ENCODE measurements at places on chromosomes 3 and 15.

DNA sequence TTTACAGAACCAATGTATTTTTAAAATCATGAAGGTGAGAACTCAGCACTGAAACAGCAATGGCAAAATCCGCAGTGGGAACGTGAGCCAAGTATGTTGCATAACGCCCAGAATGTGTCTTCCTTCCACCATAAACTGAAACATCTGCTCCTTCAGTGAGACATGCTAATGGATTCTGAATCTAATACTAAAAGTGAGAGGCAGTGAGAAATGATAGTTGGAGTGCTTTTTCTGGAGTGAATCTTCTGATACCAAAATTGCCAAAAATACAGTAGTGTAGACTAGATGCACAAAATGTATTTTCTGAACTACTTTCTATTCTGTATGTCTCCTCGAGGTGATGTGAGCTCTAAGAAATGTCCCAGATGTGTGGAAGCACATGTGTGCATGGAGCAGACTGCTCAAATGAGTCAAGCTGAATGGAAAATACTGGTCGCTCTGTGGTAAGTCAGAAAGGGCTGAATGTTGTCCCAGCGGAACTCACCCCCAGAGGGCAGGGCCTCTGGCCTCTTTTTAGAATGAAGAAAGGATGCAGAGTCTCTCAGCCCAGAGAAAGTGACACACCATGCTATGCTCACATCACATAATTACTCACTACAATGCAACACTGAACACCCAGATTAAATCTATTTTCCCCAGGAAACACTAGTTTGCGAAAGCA is 73.0 kb downstream of the ATP10A start:
- no peak for DNase-seq

DNA sequence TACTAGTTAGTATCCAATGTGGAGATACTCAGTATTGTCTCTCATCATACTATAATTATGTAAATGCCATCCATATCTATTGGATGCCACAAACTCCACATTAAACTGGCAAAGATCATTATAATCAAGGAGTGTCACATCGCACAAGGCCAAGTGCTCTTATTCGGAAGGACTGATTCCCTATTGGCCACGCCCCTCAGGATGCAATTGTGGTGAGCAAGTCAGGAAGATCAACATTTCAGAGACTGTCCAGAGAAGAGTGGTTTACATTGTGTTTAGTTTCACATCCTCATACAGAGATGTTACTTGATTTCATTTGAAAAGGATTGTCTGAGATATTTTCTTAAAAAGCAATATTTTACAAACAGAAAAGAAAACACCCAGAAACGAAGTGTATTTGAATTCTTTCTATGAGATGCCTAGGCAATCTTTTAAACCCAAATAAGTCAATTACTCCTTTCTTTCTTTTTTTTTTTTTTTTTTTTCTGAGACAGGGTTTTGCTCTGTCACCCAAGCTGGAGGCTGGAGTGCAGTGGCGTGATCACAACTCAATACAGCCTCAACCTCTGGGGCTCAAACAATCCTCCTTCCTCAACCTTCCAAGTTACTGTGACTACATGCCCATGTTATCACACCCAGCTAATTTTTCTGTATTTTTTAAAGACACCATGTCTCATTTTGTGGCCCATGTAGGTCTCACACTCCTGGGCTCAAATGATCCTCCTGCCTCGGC is 369.1 kb downstream of the RBMS3 start:
- no peak for DNase-seq

DNA sequence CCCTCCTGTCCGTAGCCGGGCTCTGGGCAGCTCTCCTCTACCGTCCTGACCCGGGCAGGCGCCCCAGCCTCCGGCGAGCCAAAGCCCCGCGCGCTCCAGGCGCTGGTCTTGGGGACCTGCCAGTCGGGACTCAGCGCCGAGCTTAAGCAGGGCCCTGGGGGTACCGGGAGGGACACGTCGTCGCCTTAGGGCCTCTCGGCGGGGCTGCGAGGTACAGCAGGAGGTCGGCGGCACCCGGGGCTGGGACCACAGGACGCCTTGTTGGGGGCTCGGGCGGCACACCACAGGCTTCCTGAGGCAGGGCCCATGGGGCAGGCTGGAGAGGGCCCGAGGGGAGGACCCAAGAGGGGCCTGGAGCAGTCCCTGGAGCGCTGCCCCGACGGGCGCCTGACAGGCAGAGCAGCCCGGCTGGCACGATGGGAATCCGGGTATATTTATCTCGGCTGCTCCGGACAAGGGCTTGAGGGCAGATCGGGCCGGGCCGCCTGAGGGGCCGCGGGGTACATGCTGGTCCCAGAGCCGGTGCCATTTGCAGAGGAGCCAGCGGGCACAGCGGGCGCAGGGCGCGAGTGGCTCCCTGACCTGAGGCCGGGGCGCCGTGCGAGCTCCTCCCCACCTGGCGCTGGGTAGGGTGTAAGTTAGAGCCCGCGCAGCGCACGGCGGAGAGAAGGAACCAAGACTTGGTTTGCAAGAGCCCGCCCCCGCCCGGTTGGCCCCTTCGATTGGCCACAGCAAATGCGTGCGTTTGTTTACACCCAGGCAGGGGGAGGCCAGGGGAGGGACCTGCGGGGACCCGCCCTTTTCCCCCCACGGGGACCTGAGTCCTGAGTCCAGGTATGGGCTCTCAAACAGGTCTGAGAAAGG is 574 bp downstream of the SLC38A3 start:
- DNase-seq, result no peak

- no peak for DNase-seq
These were observed 37.9 kb downstream of the FNDC3B start for GRCh38 chr3:172077197-172077757.

DNA sequence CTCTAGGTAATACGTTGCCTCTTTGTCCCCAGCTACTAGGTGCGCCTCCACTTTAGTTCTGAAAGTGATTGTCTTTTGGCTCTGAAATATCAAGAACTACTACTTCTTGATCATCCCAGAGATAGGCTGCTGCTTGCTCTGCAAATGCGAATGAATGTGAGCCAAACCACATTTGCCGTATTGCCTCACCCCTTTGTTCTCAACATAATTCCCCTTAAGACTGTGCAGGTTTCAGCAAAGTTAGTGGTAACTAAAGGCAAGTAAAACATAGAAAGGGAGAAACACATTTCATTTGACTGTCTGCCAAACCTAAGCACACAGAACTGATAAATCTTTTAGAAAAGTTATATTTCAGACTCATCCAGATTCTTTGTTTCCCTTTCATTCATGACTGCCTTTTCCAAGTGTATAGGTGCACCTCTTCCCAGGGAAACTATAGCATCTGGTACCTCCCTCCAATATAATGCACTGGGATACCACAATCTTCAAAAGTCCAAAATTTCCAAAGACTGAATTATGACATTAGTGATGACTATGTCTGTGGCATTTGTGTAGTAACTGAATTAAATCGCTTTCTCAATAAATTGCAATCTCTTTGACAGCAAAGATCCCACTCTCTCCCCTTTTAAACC is 720.6 kb upstream of the CBLB start:
- DNase-seq, result no peak

- no peak for DNase-seq
These were observed 314.0 kb downstream of the KBTBD8 start for GRCh38 chr3:67312155-67312554.

DNA sequence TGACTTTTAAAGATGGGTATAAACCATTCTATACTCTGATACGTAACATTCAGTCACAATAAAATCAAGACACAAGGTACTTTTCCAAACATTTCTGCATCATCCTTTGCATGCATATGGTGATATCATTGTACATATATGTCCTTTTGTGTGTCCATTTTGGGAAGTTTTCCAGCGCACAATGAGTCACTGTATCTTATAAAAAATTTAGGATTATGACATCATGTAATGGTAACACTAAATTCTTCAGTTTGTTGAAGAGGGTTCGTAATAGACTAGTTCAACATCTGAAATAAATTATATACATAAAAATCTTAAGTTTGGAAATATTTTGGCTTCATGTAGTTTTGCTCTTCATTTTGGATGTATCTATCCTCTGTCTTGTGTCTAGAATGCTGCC is 480.9 kb downstream of the ROBO1 start:
- DNase-seq, result no peak

DNA sequence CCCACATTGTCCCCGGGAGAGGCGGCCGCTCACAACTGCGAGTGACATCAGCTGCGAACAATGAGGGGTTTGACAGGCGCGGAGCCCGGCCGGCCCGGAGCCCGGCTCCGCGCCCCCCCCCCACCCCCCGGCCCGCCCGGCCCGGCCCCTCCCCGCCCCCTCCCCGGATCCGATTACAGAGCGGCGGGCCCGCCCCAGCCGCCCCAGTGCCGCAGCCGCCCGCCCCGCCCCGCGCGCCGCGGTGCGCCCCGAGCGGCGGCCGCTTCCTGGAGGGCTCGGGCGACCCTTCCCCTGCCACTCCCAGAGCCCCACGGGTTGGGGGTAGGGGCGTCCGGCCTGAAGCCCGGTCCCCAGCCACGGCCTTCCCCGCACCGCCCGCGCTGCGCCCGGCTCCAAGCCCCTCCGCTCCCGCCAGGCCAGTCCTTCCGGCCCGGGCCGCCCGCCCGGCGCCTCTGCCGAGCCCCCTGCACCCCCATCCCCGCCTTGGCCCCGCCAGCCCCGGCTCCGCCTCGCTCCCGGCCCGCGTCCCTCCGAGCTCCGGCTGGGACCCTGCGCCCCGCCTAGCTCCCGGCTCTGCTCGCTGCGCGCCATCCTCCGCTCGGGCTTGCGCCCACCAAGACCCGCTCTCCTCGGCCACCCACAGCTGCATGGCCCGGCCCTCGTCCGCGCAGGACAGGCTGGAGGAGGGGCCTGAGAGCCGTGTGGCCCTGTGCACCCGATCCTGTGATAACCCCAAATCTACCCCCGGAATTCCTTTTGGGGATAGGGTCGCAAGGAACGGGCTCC is at the start of gene PCBP4:
PCBP4 (minus strand) TSS at position 71 of the 786 bp plus-strand sequence. CDS start 6,214 bp downstream, outside the sequence.
- DNase-seq, result no peak

DNA sequence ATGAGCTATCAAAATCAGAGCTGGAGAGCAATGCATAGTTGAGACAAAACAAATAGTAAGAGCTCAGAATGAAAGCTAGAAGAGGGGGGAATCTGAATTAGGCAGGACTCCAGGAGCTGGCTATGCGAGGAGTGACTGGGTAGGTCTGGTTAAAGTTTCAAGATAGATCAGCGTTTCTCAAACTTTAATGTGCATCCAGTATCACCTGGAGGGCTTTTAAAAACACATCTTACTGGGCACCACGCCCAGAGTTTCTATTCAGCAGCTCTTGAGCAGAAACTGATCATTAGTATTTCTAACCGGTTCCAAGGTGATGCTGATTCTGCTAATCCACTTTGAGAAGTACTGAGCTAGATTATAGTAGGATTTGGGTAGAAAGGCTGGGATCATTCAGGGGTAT is 96.2 kb upstream of the ACP3 start:
- no peak for DNase-seq

GRCh38 chr3:44862226-44862637 is 520 bp downstream of the TMEM42 start:
- peak; percentile 31 for DNase-seq

DNA sequence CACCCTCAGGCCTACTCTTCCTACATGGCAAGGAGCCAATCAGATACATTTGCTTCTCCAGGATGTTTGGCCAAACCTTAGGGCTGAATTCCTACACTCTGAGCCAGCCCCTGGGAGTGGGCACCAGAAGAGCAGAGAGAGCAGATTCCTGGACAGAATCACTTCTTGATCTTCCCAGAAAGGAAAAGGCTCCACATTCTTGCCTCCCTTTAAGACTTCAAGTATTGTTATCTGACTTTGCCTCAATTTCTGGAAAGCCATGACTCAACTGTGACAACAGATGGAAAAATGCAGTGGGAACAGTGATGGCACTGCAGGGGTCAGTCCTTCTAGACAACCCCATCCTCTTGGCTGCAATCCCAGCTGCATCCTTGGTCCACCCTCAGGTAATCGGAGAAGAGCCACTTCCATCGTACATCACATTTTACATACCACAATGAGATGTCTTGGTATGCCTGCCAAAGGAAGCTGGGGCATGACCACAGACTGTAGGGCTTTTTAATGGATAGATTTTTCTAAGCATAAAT is 21.0 kb downstream of the SLCO2A1 start:
- no peak for DNase-seq

DNA sequence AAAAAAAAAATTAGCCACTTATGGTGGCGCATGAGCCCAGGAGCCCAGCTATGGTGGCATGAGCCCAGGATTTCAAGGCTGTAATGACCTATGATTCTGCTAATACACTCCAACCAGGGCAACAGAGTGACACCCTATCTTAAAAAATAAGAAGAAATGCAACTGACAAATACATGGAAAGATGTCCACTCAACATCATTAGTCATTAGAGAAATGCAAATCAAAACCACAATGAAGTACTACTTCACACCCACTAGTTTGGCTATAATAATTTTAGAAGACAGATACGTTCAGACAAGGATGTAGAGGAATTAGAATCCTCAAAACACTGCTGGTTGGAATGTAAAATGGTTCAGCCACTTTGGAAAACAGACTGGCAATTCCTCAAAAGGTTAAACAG is 10.5 kb downstream of the PRKAR2A start:
- no peak for DNase-seq
